Hematopoietic multipotent progenitor cell treated with erythropoietin and hydrocortisone succinate and interleukin-3 and kit ligand, for 15 days (in vitro differentiated cells): ENCODE measurements at places on chromosomes 1 and 21.

GRCh38 chr1:171251042-171251951 lies 3.0 kb downstream of the FMO1 start:
- no peak for DNase-seq

- DNase-seq, result no peak
These were observed 15.0 kb downstream of the FAM78B start for GRCh38 chr1:166151804-166152203.

- DNase-seq, result no peak
These were observed 24.1 kb downstream of the MROH9 start for GRCh38 chr1:170959385-170959784.

DNA sequence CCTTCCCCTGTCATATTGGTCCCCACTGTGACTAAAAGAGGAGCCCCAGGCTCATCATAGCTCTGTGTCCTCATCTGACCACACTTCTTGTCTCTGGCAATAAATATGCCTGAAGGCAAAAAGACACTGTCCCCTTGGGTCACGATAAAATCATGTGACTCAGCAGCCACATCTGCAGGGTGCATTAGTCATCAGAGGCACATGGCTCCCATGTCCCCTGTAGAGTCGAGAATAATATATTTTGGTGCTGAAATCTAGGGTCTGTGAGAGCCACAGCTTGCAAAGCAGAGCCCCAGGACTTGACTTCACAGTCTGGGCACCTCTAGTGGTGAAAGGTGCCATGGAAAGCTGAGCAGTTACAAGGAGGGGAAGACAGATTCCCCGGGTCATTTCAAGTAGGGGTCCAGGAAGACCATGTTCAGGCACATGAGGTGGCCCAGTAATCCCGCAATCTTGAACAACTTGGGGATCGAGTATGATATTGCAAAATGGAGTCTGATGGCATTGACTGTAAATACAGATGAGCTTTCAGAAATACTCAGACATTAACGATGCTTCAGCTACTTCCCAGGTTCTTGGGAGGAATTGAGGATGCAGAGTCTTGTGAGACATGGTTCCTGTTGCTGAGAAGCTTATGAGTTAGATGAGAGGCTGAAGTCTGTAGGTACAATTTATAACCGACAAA lies 68.6 kb downstream of the SLC35F3 start:
- DNase-seq, result no peak

- no peak for DNase-seq
These were observed 47.5 kb upstream of the NTPCR start for GRCh38 chr1:232902774-232903350.

DNA sequence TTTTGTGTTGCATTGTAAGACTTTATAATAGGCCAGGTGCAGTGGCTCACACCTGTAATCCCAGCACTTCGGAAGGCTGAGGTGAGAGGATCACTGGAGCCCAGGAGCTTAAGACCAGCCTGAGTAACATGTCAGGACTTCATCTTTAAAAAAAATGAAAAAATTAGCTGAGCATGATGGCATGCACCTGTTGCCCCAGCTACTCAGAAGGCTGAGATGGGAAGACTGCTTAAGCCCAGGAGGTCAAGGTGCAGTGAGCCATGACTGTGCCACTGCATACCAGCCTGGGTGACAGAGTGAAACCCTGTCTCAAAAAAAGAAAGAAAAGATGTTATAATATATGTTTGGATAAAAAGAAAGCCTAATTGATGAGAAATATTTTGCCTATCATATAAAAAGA lies 34.9 kb downstream of the HMCN1 start:
- no peak for DNase-seq

DNA sequence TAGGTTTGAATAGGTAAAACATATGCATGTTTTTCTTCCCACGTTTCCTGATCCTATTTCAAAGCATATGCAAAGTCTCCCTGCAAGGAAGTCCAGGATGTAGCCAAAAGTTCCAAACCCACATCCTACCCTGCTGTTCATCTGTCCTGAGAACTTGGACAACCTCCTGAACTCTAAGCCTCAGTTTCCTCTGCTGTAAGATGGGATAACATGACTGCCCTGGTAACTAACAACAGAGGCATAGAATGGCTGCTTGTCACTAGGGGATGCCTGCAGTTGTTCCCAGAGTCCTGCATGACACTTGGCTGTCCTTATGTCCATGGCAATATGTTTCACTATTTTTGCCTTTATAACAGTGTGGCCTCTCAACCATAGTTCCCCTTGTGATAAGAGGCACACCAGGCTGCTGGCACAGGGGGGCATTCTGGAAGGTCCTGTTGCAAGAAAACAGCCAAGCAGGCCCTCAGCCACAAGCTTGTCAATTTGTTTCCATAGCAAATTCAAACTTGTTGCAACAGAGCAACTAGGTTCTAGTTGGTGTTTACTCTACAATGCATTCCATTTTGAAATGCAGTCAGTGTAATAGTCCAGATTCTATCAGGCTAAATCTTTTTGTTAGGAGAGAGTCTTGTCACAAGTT lies 1.5 kb upstream of the HDGF start:
- DNase-seq, result no peak

DNA sequence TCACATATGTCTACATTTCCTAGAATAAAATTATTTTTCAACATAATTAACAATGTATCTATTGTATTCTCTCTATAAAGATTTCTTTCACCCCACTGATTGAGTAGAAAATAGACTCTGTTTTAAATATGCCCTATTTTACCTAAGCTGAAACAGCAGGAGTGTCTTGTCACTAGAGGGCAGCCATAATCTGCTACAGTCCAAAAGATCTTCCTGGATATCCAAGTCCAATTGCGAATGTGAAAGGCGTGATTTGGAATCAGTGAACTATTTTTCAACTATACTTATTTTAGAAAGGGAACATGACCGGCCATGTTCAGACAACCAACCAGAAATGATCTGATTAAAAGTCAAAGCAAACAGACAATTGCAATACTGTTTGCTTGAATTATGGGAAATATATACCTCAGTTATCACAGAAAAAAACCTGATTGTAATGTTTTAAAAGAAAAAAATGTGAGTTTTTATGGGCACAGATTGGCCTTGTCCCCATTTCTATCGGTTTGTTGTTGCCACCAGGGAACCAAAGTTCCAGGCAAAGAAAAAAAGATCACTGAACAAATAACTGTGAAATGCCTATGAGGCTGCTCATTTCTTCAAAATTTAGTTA lies 1211.0 kb upstream of the ADGRL4 start:
- DNase-seq, result no peak

DNA sequence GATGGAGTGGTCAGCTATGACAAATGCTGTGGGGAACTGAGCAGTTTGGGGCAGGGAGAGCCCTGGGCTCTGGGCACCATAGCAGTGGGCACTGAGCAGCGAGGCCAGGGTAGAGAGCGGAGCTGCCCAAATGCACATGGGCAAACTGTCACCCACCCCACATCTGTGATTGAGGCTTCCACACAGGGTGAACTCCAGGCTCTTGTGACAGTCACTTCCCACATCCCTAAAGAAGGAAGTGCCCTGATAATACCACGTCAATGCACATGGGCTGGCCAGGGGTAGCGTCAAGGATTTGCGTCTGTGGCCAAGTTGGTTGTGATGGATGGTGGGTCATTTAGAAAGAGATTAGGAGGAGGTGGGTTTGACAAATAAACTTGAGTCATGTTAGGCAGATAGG lies 2.6 kb upstream of the GUCA2B start:
- DNase-seq, result no peak

DNA sequence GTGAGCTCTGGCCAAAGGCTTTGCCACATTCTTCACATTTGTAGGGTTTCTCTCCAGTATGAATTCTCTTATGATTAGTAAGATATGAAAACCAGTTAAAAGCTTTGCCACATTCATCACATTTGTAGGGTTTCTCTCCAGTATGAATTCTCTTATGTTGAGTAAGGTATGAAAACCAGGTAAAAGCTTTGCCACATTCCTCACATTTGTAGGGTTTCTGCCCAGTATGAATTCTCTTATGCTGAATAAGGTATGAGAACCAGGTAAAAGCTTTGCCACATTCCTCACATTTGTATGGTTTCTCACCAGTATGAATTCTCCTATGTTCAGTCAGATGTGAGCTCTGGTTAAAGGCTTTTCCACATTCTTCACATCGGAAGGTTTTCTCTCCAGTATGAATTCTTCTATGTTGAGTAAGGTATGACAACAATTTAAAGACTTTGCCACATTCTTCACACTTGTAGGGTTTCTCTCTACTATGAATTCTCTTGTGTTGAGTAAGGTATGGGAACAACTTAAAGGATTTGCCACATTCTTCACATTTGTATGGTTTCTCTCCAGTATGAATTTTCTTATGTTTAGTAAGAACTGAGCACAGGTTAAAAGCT lies 20.7 kb downstream of the ZNF695 start:
- no peak for DNase-seq

DNA sequence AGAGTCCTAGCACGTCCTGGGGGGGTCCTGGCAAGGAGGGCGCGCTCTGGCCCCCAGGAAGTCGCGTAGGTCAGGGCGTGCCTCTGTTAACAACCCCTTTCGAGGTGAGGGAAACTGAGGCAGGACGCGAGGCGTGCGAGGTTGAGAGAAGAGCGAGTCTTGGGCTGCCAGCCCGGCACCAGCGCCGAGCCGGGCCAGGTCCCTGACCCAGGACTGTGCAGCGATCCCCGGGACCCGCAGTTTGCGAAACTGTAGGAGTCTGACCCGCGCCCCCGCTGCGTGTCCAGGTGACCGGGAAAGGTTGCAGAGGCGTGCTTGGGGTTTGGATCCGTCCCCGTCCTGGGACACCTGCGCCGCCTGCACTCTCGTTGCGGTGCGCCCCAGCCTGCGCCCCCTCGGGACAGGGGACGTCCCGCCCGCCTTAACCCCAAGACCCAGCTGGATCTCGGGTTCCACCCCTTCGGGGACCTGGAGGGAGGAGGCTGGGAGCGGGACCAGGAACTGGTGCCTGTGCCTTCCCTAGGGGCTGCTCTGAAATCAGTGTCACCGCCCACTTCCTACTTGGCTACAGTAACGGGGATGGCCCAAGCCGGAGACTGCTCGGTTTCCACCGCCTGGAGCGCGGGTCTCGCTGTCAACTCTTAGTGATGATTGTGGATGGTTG lies 493 bp downstream of the DISC1 start:
- no peak for DNase-seq

DNA sequence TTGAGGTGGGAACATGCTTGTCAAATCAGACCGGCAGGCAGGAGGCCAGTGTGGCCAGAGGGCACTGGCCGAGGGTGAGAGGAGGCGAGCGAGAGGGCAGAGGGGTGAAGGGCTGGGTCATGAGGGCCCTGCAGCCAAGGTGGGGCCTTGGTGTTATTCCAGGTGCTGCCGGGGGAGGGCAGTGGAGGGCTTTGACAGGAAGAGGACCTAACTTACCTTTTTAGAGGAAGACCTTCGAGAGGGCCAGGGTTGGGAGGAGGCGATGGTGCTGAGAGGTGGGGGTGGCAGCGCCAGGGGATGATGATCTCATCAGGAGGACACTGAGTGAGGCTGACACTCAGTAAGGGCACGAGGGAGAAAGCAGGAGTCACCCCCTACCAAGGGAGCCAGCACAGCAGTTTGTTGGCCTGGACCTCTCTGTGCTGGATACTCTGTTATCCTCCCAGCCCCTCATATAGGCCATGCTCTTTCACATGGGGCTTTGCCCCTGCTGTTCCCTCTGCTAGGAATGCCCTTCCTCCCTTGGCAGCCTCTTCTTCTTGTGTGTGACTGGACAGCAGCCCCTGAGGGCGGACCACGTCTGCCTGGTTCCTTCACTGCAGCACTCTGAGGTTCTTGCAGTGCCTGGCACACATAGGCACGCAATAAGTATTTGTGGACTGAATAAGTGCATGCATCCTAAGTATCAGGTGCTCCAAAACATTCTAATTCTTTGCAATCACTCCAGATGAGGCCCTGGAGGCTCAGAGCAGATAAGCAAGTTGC lies 7.5 kb upstream of the TTC22 start:
- DNase-seq, result no peak

DNA sequence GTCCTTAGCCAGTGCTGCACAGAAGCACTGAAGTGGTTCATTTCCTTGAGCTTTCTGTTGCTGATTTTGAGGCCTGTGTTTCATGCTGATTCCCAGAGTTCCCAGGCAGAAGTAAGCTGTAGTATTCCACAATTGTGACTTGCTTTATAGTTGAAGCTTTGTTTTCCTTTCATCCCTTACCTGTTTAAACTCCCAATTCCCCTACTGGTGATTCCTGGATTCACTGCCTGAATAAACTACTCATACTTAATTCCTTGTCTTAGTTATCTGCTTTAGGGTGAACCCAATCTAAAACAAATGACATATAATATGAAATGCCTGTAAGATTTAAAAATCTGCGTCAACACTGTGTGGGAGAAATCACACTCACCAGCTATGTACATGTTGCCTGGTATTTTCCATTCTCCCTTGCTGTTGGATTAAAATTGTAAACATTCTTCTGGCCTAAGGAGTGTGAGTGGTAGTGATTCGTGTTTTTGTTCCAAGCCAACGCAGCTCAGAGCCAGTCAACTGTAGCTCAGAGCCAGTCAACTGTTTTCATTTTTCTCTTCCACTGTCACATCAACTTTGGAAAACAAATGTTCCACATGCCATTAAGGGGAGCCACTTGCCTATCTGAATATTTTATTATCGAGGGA lies 879.4 kb downstream of the MRPL39 start:
- DNase-seq, result no peak

DNA sequence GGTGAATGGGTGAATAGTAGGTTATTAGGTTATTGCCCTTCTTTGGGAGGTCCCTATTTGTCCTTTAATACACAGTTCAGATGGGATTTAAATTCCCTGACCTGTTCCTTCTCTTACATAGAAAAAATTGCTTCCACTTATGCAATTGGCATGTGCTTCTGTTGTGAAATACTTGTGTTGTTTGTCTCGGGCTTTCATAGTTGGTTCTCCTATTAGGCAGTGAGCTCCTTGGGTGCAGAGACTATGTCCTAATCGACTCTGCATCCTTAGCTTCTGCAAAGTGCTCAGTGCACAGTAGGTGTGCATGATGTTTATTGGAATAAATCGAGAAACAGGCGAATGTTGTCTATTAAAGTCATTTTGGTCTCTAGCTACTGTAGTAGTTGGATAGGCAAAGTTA lies 1.3 kb upstream of the PDE4B start:
- no peak for DNase-seq

- DNase-seq, result no peak
These were observed 11.6 kb downstream of the CDC42BPA start for GRCh38 chr1:227306689-227307088.

- no peak for DNase-seq
These were observed 24.1 kb upstream of the LBR start for GRCh38 chr1:225451840-225452515.
